ENCODE measurements at places on chromosomes 6 and 20.

GRCh38 chr20:22905658-22906057 is 129.5 kb upstream of the SSTR4 start:
- DNase-seq = no peak

DNA sequence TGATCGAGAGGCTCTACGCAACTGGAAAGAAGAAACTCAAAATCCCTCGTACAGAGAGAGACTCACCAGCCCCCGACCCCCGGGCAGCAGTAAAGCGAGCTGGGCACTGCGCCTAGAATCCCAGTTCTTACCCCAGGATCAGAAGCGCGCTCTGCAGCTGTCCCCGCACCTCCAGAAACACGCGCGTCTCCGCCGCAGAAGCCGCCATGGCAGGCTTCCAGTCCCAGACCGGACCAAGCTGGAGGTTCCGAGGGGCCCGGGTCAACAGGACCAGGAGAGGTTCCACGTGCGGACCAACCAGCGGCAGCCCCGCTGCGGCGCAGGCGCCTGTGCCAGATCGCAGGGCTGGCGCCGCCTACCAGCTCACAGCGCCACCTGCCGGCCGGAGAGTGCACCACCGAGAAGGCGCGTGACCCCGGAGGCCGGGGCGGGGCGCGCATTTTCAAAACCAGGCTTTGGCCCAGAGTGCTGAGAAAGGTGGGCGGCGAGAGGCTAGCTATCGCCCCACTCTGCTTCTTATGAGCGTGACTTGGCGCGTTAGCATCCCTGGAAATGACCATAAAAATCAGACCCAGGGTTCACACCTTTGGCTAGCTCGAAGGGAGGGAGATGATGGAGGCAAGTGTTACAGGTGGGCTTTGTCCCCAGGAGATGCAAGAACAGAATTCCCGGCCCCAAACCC is at the start of gene UBE3D:
Gene UBE3D, minus strand, starts transcription at position 331 of the 682 bp plus-strand sequence. Its CDS starts 123 bp downstream, at position 208.
- DNase-seq = peak; percentile 97

DNA sequence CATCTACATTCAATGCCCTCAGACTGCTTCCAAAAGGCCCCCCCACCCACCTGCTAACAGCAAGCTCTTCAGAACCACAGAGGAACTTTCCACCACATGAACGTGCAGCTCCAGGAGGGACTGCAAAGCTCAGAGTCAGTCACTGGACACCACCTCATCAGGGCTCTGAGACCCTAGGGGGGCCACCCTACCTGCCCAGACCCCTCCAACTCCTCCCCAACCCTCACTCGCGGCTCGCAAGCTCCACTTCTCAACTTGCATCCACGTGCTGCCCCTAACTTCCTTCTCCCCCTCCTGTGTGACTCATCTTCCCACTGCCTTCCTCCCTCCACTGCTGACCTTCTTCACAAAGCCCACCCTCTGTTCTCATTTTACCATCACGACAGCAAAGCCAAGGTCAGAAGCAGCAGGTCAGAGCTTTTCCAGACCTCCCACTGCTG is 6.5 kb downstream of the MBOAT1 start:
- no peak for DNase-seq

GRCh38 chr6:170224694-170225660 is 65.9 kb downstream of the DLL1 start:
- no peak for DNase-seq

DNA sequence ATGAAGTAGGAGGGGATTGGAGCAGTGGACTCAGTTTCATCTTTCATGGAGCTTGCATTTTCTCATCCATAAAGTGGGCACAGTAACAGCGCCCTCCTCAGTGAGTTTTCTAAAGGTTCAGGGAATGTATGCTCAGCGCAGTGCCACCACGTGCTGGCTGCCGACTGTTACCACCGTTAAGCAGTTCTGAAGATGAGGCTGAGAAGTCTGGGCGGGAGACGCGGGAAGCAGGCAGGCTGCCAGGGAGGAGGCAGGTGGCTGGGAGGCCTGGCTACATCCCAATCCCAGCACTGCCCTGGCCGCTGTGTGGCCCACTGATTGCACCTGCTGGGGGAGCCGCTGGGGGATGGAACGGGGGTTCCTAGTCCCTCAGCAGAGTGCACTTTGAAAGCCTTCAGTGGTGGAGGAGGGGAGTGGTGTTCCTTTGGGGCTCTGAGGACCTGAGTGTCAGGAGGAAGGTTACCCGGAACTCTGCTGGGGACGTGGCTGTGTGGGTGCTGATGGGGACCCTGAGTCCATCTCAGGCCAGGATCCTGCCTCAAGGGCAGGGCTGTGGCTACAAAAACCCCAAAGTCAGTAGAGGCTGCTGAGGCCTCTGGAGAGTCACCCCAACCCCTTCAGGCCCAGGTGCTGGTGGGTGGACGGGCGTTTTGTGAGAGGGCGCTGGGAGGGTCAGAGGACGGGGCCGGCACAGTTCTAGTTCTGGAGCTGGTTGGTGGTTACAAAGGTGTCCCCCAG is 28.0 kb upstream of the PHACTR3 start:
- DNase-seq = no peak

- DNase-seq = no peak
These were observed 14.8 kb downstream of the MTHFD1L start for GRCh38 chr6:150880336-150880735.

- DNase-seq = no peak
These were observed 67.5 kb upstream of the MBOAT1 start for GRCh38 chr6:20279608-20280287.

DNA sequence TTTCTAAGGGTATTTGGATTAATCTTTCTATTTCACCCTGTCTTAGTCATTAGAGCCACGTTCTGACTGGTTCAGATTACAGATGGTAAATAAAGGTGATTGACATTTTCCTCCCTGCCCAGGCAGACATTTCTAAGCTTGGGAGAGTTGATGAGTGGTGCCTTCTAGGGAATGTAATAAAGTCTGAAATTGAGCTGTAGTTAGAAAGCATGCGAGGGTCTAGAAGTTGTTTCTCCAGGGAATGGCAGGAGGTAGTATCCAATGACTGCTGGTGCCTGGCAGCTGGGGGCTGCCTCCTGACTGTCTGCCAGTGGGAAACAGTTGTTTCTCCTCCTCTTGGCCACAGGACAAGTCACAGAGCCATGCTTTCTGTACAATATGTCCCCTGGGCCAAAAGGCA is 14.6 kb downstream of the EDN3 start:
- no peak for DNase-seq

DNA sequence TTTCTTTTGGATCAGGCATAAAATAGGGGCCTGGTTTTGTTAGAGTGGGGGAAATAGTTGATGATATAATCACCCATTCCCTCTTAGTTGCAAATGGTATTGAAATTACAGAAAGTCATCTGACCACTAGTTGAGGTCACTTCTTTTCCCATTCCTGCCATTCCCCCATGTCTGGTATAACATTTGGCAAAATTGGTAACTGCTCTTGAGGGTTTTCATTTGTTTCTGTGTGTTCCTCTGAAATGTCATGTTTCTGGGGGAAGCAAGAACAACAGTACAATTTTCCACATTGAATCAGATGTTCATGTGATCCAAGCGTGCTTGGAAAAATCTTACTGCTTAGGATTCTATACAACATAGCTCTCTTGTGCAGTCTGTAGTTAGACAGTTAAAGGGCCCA is 7.3 kb downstream of the AIG1 start:
- DNase-seq = no peak

DNA sequence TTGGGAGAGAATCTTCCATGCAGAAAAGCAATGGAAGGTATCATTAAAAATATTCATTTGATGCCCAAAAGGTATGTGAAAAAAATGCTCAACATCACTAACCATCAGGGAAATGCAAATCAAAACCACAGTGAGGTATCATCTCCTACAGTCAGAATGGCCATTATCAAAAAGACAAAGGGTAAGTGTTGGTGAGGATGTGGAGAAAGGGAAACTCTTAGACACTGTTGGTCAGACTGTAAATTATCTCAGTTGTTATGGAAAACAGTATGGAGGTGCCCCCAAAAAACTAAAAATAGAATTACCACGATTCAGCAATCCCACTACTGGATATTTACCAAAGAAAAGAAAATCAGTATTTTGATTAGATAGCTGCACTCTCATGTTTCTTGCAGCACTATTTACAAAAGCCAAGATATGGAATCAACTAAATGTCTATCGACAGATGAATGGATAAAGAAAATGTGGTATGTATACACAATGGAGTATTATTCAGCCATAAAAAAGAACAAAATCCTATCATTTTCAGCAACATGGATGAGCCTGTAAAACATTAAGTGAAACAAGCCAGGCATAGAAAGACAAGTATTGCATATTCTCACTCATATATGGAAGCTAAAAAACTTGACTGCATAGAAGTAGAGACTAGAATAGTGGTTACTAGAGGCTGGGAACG is 84.0 kb downstream of the DTNBP1 start:
- no peak for DNase-seq
